GM03348 (cell line): ENCODE measurements at places on chromosomes 12 and 14.

GRCh38 chr12:6076346-6076745 is 48.1 kb downstream of the VWF start:
- DNase-seq: no peak

- no peak for DNase-seq
These were observed 14.9 kb downstream of the UBE3B start for GRCh38 chr12:109492371-109492770.

GRCh38 chr12:101173197-101173749 is 36.8 kb downstream of the SLC5A8 start:
- DNase-seq: no peak

DNA sequence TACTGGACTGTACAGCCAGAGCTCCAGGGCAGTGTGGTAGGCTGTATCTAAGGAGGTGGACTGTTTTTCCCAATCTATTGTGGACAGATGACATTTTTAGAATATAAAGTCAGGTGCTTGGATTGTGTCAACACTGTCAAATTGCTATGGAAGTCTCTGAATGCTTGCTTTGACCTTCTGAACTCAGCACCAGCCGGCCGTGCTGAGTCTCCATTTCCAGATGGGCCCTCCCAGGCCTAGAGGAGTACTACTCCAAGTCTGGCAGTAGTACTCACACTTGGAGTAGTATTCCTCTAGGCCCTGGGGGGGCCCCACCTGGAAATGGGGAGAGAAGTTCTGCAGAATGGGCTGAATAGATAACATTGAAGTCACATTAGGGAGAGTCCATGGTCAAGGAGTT is 16.2 kb upstream of the KCNK13 start:
- no peak for DNase-seq

- DNase-seq: no peak
These were observed 245.7 kb downstream of the CEP128 start for GRCh38 chr14:80695869-80696268.

- DNase-seq: no peak
These were observed 4.3 kb upstream of the NKX2-1 start for GRCh38 chr14:36524220-36524837.

DNA sequence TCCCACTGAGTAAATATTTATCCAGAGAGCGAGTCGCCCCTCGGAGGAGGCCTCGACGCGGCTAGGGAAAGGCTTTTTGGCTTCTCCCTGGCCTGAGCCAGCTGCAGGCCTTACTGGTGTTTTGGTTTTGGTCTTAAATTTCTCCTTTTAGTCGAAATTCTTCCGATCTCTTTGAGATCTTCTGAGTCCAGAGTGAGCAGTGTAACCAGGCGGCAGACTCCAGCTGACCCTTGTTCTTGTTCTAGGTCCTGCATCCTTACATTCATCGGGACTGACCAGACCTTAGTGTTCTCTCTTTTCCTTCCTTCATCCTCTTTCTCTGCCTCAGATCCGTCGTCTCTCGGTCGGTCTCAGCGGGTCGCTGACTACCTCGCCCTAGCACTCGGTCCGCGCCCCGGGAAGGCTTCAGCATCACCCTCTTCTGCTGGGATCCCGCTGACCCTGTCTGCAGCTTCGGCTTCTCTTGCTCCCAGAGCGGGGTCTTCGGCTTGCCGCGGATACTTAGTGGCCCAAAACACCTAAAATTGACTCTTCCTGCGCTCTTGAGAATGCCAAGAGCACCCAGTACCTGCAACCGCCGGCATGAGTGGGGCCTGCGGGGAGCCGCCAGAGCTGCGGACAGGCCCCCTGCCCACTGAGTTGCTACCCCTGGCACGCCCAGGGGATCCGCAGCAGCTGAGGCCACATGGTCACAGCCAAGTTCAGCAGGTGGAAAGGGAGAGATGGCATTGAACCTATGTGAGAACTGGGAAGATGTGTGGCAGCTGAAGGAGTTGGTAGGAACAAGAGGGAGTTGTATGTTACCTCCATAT is 2.4 kb upstream of the PAX9 start:
- no peak for DNase-seq

DNA sequence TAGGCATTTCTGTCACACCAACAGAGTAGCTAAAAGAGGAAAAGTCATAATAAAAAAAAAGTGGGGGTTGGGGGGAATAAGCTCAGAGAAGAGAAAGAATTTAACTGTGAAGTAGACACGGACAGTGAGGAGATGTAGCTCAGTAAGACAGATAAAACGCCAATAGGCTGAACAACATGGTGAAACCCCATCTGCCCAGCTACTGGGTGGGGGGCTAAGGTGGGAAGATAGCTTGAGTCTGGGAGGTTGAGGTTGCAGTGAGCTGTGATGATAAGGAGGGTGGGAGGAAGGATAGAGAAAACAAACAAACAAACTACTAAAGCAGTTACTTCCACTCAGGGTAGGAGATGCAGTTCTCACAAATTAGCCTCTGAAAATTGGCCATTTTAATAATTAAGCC is 25.0 kb downstream of the HECTD4 start:
- DNase-seq: no peak

DNA sequence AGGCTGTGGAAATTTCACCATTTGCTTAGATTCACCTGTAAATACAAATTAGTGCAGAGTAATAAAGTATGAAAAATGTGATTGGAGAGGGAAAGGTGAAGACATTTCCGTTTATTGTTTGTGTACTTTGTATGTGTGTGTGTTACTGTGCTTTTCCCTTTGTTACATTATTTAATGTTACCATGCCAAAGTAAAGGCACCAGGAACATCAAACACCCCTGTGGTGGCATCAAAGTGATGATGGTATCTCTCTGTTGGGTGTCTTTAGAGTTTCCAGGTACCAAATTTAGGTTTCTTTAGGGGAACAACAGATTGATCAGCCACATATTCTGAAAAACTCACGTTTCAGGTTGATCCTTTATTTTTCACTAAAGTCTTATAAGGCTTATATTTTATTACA is 189.0 kb upstream of the FBXO33 start:
- DNase-seq: no peak

DNA sequence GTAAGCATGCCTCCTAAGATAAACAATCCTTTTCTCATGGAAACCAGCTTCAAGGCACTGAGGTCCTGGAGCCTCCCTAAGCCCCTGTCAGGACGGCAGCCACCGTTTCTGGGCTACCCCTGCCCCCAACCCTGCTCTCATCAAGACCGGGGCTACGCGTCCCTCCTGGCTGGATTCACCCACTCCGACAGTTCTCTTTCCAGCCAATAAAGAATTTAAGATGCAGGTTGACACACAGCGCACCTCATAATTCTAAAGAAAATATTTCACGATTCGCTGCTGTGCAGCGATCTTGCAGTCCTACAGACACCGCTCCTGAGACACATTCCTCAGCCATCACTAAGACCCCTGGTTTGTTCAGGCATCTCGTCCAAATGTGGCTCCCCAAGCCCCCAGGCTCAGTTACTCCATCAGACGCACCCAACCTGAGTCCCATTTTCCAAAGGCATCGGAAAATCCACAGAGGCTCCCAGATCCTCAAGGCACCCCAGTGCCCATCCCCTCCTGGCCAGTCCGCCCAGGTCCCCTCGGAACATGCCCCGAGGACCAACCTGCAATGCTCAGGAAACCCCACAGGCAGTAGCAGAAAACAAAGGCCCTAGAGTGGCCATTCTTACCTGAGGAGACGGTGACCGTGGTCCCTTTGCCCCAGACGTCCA is 336.3 kb downstream of the TMEM121 start:
- DNase-seq: no peak

DNA sequence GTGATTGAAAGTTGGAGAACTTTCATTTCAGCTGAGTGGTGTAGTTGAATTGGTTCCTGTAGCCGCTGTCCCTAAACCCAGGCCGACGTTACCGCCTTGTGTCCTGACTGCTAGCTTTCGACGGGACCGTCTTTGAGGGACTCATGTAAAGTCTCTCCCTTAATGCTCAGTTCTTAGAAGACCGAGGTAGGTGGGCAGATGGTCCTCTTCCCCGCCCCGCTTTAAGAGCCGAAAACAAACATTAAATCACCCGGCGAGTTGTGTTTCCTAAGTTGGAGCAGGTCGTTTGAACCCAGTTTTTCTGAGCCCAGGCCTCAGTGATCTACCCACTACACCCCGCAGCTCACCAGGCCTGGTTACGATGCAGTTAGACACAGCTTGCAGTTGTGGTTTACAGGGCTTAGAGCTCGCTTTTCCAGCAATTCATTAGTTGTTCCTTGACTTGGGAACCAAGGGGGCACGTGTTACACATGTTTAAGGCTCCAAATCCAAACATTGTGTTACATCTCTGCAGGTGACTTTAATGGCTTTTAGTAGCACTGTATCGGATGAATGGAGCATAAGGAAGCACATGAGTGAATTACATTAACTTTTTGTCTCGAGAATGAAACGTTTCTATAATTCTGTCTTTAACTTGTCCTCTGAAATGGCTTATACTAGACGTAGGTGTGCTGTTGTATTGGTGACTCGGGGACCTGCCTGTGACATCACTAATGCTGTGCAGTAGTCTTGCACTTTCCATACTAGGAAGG is 790 bp downstream of the NEDD1 start:
- DNase-seq: peak; percentile 37

GRCh38 chr14:90387206-90387760 is 9.5 kb upstream of the CALM1 start:
- no peak for DNase-seq

DNA sequence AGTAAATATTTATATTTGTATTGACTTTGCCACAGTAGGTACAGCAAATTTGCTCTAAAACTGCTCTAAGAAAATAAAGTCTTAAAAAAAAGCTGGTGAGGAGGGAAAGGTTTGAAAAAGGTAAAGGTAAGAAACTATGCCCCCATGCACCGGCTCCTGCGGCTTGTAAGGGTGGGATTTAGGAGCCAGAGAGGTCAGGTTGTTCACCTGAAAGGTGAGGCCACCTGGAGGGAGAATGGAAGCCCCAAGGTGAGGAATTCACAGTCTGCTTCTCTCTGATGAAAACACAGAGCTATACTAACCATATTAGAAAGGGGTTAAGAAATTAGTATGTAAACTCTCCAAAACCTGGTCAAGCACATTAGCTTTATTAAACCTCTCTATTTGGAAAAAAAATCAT is 31.8 kb downstream of the CPM start:
- DNase-seq: no peak

DNA sequence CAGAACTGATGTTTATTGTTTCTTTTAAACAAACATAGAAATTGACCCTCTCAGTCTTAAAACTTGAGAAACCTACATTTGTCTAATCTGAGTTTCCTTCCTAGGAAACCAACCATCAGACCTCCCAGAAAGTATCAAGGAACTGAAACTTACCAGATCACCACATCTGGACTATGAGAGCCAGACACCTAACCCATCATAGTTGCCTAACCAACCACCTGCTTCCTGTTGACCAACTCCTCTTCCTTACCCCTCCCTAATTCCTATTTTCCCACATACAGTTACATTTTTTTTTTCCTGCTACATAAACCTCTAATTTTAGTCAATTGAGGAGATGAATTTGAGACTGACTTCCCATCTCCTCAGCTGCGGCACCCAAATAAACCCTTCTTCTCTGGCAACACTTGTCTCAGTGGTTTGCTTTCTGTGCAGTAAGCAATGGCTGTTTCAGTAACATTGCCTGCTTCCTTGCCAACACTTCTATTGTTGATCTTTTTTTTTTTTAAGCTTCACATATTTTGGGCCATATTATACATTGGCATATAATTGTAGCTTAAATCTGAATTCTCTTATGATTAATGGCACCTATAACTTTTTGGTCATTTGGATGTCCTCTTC is 34.3 kb downstream of the KLRD1 start:
- DNase-seq: no peak

DNA sequence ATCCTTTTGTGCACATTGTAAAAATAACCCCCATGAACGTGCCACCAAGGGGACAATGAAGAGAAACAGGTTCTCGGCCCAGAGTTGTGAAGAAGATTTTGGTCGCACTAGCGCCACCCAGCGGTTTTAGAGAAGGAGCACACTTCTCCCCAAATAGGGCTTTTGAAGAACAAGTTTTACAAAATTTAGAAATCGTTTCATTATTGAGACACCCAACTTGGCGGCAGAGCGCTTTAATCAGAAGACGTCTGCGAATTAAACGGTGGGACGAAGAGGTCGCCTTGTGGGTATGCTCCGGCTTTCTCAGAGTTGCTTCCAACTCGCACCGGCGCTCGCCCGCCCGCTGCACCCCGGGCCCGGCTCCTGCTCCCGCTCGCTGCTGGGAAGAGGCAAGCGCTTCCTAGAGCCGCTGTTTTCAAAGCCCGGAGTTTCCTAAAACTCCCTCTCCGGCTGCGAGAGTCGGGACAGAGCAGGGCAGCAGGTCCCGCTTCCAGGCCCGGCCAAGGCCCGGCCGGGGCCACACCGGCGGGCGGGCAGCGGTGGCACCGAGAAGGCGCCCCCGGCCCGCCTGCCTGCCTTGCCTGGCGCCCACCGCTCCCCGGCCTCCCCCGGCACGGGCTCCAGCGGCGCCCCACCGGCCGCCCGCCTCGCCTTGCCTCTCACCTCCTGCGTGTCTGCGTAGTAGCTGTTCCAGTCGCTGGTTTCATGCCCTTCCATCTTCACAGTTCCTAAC is 645 bp downstream of the FOXA1 start:
- peak; percentile 82 for DNase-seq

GRCh38 chr12:14982562-14982961 is 9.7 kb downstream of the PDE6H start:
- DNase-seq: no peak

DNA sequence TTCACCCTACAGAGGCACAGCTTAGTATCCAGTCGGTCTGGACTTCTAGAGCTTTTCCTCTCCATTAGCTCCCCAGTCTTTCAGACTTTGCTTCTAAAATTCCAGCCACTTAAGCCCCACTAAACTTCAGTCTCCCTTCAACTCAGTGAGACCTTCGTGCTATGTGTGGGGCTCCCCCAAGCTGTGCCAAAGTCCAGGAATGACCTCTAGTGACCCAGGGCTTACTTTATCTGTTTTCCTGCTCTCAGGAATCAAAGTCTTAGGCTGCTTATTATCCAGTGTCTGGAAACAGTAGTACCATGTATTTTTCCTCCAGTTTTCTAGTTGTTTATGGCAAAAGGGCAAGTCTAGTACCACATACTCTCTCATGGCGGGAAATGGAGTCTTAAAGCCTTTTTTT is 77.8 kb downstream of the IFT43 start:
- no peak for DNase-seq

GRCh38 chr12:7190268-7191055 is 976 bp downstream of the PEX5 start:
- DNase-seq: peak; percentile 24

GRCh38 chr14:104718147-104718546 is 5.9 kb upstream of the ADSS1 start:
- no peak for DNase-seq

DNA sequence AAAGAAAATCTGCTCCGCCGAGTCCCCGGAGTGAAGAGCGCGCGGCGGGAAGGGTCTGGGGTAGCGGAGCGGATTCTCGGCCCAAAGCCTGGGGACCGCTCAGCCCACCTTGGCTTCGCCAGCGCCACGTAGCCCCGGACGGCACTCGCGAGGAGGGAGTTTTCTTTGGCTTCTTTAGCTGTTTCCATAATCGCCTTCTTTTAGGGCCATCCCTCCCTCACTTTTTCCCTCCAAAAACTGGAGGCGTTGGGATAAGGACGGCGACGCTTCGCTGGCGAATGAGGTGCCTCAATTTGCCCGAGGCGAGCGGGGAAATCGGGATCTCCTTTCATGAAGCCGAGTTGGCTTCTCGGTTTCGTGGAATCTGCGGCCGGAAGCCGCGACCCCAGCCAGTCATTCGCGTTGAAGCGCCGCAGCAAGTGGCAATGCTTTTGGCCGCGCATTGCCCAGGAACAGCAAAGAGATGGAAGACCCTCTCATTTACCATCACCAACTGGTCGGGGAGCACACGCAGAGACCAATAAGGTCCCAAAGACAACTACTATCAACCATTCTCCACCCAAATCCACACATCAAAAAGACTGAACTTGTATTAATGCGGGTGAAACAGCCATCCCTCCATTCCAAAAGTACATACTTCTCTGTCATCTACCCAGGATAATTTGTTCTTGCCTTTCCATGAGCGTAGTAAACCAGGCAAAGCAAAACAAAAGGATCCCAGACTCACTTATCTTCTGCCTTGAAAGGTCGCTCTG is 8.4 kb upstream of the SIX1 start:
- no peak for DNase-seq
